Stimulated activated CD4-positive, alpha-beta T cell treated with anti-CD3 and anti-CD28 coated beads, Interleukin-1b, Interleukin-23, amount 100 ng/mL, for 48 hours (primary cell): ENCODE measurements at places on chromosomes 13 and 19.

GRCh38 chr19:12730064-12730463, 4.4 kb downstream of the TRIR start:
- no peak for DNase-seq

DNA sequence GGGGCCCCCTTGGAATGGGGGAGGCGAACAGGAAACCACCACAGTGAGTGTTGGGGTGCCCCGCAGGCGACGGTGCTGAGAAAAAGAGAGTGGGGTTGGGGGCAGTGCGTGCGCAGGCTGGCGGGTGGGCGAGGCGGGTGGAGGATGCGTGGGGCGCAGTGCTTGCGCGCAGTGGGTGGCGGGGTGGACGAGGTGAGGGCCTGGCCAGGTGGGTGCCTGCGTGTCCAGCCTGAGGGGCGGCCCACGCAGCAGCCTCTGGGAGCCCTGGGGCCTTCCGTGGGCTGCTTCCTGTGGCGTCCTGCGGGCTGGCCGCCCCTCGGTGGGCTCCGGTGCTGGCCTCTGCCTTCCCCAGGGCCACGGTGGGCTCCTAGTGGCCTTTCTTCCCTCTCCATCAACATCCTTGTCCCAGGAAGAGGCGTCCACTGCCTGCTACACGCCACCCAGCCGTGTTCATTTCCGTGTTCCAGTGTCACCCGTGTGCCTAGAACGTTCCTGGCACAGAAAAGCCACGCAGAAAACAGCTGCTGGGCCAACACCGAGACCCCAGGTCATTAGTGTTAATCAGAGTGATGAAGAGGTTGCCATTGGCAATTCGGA, 7.1 kb downstream of the ATP11A start:
- DNase-seq, result no peak

GRCh38 chr13:38147050-38147449, 202.6 kb upstream of the UFM1 start:
- no peak for DNase-seq

GRCh38 chr13:47708386-47708785, 292.7 kb downstream of the SUCLA2 start:
- no peak for DNase-seq

GRCh38 chr19:34999498-35000337, at the start of gene GRAMD1A:
GRAMD1A (plus strand) TSS chr19:35000323; CDS start chr19:35000479, 156 bp downstream.
- peak; percentile 71 for DNase-seq

GRCh38 chr19:28523619-28524018, 689.3 kb downstream of the UQCRFS1 start:
- DNase-seq, result no peak

DNA sequence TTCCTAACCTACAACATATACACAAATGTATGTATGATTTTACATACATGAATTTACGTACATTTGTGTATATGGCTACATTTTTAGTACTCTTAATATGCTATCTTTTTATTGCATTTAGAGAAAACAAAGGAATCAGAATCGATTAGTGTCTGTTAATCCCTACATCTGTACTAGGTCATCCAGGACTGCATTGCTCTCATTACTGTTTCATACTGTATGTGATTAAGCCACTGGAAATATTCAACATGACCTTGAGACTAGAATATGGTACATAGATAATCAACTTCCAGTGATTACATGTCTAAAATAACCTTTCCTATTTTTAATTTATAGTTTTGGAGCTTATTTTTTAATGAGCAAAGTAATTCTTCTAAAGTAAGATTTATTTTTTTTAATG, 5.3 kb upstream of the MAB21L1 start:
- no peak for DNase-seq

- no peak for DNase-seq
Measured at GRCh38 chr19:33564836-33565338, 43.3 kb upstream of the PEPD start.

GRCh38 chr13:75365724-75366173, 116.2 kb downstream of the TBC1D4 start:
- peak; percentile 31 for DNase-seq

GRCh38 chr19:50020481-50020880, 4.7 kb downstream of the VRK3 start:
- DNase-seq, result no peak

- DNase-seq, result no peak
Measured at GRCh38 chr13:36850790-36851438, 31.9 kb downstream of the RFXAP start.
